CD4-positive, alpha-beta T cell treated with Interleukin-12 subunit alpha and Interleukin-12 subunit beta, for 1 hour (primary cell): ENCODE measurements at places on chromosomes 5 and 9.

- no peak for DNase-seq
Measured at GRCh38 chr9:6444128-6444527, 31.1 kb downstream of the UHRF2 start.

GRCh38 chr5:115888027-115888426 lies 46.3 kb downstream of the AP3S1 start:
- DNase-seq: no peak

- no peak for DNase-seq
Measured at GRCh38 chr5:90368454-90369246, 40.9 kb downstream of the CETN3 start.

DNA sequence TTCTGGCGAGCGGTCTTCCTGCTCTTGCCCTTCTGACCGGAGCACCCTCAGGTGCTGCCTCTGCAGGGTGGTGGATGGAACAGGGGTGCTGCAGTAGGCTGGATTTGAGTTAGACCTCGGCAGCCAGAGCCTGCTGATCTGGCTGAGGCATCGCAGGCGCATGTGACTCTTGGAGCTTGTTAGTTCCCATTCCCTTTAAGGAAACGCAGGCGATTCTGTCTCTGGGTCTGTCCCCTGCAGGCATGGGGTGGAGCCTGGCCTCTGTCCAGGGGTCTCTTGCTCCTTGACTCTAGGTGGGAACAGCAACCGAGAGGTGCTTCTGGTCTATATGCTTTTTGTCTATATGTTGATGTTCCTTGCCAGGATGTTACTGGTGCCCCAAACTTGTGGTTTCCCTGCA lies 3.1 kb downstream of the WNK2 start:
- DNase-seq: no peak

GRCh38 chr9:27408482-27408881 lies 111.5 kb upstream of the EQTN start:
- no peak for DNase-seq

- DNase-seq: no peak
Measured at GRCh38 chr5:14114615-14115251, 28.4 kb upstream of the TRIO start.

- DNase-seq: no peak
Measured at GRCh38 chr5:139903795-139904565, 108.4 kb downstream of the PSD2 start.

GRCh38 chr9:20650750-20651299 lies 28.5 kb upstream of the MLLT3 start:
- no peak for DNase-seq

DNA sequence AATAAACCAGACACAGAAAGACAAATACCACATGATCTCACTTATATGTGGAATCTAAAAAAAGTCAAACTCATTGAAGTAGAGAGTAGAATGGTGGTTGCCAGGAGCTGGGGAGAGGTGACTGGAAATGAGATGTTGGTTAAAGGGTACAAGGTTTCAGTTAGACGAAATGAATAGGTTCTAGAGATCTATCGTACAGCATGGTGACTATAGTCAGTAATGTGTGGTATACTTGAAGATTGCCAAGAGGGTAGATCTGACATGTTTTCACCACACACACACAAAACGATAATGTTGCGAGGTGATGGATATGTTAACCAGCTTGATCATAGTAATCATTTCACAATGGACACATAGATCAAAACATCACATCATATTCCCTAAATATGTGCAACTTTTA lies 46.4 kb downstream of the FGF1 start:
- DNase-seq: no peak

DNA sequence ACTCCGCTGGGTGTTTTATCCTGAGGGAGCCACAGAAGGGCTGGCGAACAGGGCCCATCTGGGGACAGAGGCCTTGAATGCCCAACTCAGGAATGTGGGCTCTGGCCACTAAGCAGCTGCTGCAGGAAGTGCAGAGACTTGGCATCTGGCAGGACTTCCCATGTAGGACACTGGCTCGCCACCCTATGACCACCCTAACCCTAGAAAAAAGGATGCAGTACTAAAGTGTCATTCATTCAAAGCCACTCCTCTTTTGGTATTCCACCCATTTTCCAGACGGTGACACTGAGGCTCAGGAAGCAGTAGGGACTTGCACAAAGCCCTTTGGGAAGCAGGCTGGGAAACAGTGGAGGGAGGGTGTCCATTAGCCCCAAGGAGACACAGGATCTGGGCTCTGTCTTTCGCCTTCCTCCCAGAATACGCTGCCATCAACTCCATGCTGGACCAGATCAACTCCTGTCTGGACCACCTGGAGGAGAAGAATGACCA lies 3.0 kb downstream of the BBLN start:
- DNase-seq: no peak

DNA sequence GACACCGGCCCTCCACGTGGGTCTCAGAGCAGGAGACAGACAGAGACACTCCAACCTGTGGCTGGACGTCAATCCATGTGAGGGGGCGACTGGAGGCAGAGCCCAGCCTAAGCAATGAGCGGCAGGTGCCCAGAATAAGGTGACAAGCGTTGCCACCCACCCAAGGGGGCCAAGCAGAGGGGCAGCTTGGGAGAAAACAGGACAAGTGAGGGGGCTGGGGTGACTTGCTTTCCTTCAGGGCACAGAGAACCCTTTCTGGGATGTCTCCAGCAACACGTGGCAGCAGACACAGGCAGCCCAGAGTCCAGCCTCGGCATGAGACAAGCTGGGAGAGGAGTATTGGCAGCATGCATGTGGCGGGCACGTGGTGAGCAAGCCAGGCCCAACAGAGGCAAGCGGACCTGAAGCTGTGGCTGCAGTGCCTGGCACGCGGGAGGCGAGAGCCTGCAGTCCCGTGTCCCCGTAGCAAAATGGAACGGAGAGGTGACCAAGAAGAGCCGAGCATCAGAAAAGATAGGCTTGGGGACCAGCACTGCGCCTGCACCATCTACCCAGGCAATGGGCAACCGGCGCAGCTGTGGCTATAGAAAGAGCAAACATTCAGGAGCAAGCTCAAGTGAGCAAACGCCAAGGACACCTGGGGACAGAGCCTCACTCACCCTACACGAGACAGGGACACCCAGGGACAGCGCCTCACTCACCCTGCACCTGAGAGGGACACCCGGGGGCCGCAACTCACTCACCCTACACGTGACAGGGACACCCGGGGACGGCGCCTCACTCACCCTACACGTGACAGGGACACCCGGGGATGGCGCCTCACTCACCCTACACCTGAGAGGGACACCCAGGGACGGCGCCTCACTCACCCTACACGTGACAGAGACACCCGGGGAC lies 6.2 kb downstream of the TERT start:
- no peak for DNase-seq

DNA sequence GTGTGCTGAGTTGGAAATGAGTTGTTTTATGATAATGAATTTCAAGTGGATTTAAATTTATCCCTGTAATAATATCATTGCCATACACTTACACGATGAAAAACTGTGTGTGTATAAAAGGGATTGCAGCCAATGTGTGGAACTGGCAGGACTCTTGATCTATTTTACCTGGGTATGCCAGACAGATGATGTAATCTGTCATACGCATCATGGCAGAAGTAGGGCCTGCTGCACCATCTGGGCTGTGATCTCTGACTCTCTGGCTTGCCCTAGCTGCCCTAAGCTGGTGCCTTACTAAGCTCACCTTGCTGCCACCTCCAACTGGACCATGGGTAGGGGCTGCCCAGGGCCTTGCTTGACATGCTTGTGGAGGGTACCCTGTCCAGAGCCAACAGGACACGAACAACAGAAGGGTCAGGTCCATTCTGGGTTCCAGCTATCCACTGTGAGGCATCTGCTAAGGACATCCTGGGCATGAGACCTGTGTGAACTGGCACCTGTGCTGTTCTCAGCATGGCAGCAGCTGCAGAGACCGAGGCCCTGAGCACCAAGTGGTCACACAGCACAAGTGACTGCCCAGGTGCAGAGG lies 184.2 kb downstream of the FSTL4 start:
- DNase-seq: no peak

DNA sequence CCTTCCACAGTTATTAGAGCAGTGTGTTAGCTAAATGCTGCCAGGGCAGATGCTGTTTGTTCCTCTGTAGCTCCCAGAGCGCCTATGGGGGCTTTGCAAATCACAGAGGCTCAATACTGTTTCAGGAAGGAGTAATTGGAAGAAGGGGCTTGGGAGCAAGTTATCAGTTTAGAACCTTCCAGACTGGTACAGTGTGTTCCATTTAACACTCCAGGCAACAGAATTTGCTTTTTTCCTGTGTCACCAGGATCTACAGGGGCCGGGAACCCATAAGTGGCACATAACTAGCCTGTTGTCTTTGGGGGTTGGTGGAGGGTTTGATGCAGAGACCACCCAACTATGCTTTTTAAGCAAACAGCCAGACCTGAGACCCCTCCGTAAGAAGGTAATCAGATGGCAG lies 307.3 kb upstream of the KCNN2 start:
- DNase-seq: no peak

GRCh38 chr9:87545858-87546257 lies 48.2 kb downstream of the DAPK1 start:
- no peak for DNase-seq

GRCh38 chr5:159091065-159091464 lies 8.7 kb downstream of the EBF1 start:
- no peak for DNase-seq

- DNase-seq: no peak
Measured at GRCh38 chr5:93930098-93930497, 188.7 kb upstream of the POU5F2 start.

DNA sequence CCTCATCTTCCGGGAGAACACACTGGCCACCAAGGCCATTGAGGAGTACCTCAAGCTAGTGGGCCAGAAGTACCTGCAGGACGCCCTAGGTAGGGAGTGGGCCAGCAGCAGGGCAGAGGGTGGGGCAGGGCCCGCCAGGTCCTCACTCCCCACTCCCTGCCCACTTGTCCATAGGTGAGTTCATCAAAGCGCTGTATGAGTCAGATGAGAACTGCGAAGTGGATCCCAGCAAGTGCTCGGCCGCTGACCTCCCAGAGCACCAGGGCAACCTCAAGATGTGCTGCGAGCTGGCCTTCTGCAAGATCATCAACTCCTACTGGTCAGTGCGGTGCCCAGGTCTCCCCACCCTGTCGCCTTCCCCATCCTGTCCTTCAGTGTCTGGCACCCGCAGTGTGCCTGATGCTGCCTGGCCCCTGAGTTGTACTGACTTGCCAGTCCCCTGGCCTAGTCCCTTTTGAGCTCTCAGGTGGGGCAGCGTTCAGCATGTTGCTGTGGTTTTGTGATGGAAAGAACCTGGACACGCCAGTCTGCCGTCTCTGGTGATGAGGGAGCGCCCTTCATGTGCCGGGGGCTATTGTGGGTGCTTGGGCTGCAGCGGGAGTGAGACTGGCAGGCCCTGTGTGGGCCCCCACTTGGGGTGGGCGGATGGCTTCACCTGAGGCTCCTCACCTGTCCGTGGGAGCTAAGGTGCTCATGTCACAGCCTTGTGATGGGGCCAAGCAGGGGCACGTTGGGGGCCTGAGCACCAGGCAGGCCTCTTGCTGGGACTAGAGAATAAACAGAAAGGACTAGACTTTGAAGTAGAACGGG lies 112.3 kb downstream of the DAB2IP start:
- no peak for DNase-seq

GRCh38 chr5:34534523-34535103 lies 121.5 kb upstream of the RAI14 start:
- no peak for DNase-seq

- no peak for DNase-seq
Measured at GRCh38 chr5:171162596-171162995, 146.5 kb upstream of the TLX3 start.

- no peak for DNase-seq
Measured at GRCh38 chr5:35320029-35320428, 89.7 kb upstream of the PRLR start.

- no peak for DNase-seq
Measured at GRCh38 chr9:84756171-84756570, 86.6 kb downstream of the NTRK2 start.

- no peak for DNase-seq
Measured at GRCh38 chr5:124330595-124331220, 415.7 kb downstream of the ZNF608 start.

- no peak for DNase-seq
Measured at GRCh38 chr5:169280286-169280685, 20.7 kb downstream of the SLIT3 start.

- DNase-seq: no peak
Measured at GRCh38 chr5:136809382-136809781, 444.0 kb upstream of the TRPC7 start.

DNA sequence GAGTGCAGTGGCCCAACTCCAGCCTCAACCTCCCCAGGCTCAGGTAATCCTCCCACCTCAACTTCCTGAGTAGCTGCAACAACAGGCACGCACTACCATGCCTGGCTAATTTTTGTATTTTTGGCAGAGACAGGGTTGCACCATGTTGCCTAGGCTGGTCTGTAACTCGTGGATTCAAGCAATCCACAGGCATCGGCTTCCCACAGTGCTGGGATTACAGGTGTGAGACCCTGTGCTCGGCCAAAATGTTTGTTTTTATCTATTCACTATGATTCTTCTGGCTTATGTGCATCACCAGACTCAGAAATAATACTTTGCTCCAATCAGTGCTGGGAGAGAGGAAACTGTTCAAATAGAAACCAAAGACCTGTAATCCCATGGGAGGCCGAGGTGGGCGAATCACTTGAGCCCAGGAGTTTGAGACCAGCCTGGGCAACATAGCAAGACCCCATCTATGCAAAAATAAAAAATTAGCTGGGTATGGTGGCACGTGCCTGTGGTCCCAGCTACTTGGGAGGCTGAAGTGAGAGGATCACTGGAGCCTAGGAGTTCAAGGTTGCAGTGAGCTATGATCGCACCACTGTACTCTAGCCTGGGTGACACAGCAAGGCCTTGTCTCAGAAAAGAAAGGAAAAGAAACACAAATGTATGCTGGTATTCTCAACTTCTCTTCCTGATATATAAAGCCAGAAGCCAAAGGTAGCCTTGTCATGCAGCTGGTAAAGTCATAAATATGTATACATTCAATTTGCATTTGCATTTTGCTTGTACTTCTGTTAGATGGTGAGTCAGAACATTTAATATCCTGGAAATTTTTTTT lies 4.5 kb downstream of the PIP5K1B start:
- no peak for DNase-seq

DNA sequence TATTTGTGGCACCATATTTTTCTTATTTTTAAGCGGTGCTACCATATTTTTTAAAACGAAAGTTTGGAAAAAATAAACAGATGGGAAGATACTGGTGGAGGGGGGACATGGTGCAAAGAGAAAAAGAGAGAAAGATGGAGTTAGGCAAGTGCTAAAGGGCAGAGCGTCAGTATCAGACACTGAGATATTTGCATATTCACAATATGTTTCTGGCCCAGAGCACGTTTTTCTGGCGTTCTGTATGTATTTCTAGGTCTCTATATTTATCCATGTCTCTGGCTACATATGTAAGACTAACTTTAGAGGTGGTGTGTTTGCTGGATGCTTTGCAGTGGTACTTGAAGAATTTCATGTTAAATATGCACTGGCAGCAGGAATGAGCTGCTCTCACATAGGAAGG lies 414.0 kb downstream of the TLE4 start:
- DNase-seq: no peak
